ENCODE measurements at places on chromosomes 12 and 14. TPM values are rescaled to one million over a fixed set of nuclear protein-coding genes. Genes with fewer than 3 reads are reported as not detected.

Gene P2RX2
- not detected for total RNA-seq

Gene GPR84
- total RNA-seq = not detected

Gene NCAPD2
- 52.6 TPM for total RNA-seq

Gene SLC7A8
- 1.0 TPM for total RNA-seq

Gene GMFB
- 78.2 TPM for total RNA-seq

Gene GNPNAT1
- total RNA-seq = 24.1 TPM

Gene PPP1CC
- 112 TPM for total RNA-seq

Gene CLEC4D
- total RNA-seq = not detected

Gene LTB4R2
- 3.2 TPM for total RNA-seq

Gene MON2
- total RNA-seq = 23.3 TPM

Gene KRT71
- total RNA-seq = not detected

Gene B4GALNT1
- total RNA-seq = 0.13 TPM

Gene CYP46A1
- total RNA-seq = 0.13 TPM

Gene BTBD6
- total RNA-seq = 33.4 TPM

Gene NFATC4
- total RNA-seq = 1.0 TPM

Gene OTX2
- total RNA-seq = not detected

Gene EID3
- total RNA-seq = 2.7 TPM

Gene CELA1
- not detected for total RNA-seq

Gene CACNA2D4
- 0.26 TPM for total RNA-seq

Gene POTEM
- not detected for total RNA-seq

Gene PDE3A
- total RNA-seq = 0.51 TPM

Gene GLRX5
- total RNA-seq = 41.7 TPM

Gene TMEM106C
- total RNA-seq = 54.6 TPM

Gene PRB2
- total RNA-seq = not detected

Gene PROX2
- not detected for total RNA-seq

Gene LHX5
- total RNA-seq = not detected

Gene IAPP
- not detected for total RNA-seq

Gene GPRC5D
- not detected for total RNA-seq

Gene ERP27
- not detected for total RNA-seq

Gene CPNE6
- total RNA-seq = not detected

Gene GPR68
- 0.90 TPM for total RNA-seq

Gene POTEG
- total RNA-seq = not detected

Gene MARCHF9
- 5.8 TPM for total RNA-seq

Gene PALS1
- 24.1 TPM for total RNA-seq

Gene INSM2
- total RNA-seq = not detected

Gene CLEC2A
- total RNA-seq = not detected

Gene STYK1
- 3.2 TPM for total RNA-seq

Gene GPR135
- total RNA-seq = 0.39 TPM

Gene SLC6A15
- total RNA-seq = 7.7 TPM

Gene HAL
- 0.25 TPM for total RNA-seq

Gene FGF6
- total RNA-seq = not detected

Gene PTPRR
- total RNA-seq = under 0.01 TPM

Gene DHRS2
- 1.7 TPM for total RNA-seq

Gene ARHGEF40
- 8.3 TPM for total RNA-seq

Gene TPH2
- total RNA-seq = not detected

Gene RFX4
- total RNA-seq = not detected

Gene ASB2
- total RNA-seq = not detected

Gene KRT75
- not detected for total RNA-seq

Gene CLEC7A
- 0.26 TPM for total RNA-seq

Data from dermis microvascular lymphatic vessel endothelial cell (primary cell).